ENCODE measurements at places on chromosomes 4 and X.
A peak's percentile ranks its signal among the peaks of the same experiment; 100 is the strongest.

- DNase-seq = no peak
Measured at GRCh38 chr4:177562859-177563258, 120.6 kb upstream of the AGA start.

- DNase-seq = no peak
Measured at GRCh38 chrX:107107459-107107858, 11.2 kb downstream of the RBM41 start.

DNA sequence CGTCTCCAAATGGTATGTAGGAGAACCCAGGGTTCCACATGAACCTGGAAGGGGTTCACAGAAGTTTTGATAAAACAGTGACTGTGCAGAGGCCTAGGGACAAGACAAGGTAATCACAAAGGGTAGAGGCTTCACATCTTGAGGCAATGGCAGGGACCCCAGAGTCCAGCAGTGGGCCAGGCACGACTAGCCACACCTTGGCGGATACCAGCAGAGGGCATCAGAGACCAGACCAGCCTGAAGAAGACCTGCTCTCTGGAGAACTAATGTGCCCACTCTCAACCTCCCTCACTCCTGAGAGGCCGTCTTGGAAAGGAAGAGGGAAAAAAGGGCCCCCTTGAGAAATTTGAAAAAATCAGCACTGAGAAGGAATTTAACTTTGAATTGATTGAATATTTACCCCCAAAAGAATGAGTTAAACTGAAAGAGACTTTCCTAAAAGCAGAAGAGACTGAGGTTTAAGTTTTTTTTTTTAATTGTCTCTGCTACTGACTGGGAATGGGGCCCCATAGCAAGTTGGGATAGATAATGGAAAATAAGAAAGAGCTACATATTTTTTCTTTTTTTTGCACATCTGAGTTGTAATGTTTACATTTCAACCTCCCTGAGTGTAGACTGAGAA is 243.8 kb upstream of the JADE1 start:
- peak; percentile 15 for DNase-seq

- DNase-seq = no peak
Measured at GRCh38 chr4:143076723-143077122, 108.0 kb upstream of the USP38 start.

DNA sequence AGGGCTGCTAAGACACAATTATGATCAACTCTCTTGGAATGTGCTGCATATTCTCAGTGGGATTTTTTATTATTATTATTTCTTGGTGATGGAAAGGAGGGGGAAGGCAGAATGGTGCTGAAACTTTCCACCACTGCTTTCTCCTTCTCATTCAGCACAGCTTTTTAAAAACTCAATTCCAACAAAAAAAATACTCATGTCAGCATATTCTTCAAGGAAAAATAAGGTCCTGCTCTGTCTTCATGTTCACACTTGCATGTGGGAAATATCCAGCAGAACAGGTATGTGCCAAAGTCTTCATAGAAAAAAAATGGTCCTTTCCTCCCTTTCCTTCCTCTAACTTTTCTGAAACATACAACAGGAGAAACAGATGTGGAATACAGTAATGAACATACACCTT is 144.0 kb upstream of the ADAMTS3 start:
- no peak for DNase-seq

DNA sequence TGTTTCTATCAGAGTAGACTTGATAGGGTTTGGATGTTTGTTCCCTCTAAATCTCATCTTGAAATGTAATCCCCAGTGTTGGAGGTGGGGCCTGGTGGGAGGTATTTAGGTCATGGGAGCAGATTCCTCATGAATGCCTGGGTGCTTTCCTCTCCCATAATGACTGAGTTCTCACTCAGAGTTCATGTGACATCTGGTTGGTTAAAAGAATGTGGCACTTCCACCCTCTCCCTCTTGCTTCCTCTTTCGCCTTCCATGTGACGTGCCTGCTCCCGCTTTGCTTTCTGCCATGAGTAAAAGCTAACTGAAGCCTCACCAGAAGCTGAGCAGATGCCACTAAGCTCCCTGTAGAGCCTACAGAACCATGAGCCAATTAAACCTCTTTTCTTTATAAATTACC is 47.3 kb upstream of the SRPX start:
- no peak for DNase-seq

DNA sequence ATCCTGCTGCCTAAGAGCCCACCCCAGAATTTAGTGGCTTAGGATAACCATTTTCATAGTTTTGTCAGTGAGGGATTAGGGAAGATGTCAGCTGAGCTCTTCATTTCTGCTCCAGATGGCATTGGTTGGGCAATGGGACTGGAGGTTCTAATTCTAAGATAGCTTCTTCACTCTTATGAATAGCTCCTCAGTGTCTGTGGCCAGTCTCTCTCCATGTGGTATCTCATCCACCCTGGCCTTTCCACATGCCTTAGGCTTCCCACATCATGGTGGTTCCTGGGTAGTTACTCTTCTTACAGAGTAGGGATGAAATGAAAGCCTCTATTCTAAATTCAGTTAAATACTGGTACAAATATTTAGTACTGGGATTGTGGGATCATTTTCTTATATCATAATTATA is 31.3 kb downstream of the REPS2 start:
- DNase-seq = no peak

DNA sequence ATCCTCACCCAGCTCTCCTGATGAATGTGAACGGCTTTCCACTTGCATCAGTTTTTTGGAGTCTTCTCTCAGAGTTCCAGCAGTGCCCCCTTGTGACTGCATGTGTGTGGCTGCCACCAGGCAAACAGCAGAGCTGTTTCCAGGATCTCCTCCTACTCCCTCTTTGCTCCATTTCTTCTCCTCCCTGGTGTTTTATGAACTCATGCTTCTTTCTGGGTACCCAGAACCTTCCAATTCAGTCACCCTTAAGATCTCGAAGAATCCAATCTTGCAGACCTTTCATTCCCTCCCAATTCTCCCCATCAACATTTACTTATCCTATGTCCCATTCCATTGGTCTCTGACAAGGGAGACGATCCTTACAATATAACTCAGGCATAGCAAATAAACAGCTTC is 6.8 kb upstream of the TCEANC start:
- DNase-seq = peak; percentile 47

GRCh38 chr4:74583757-74584156 is 138.8 kb downstream of the AREG start:
- no peak for DNase-seq

- no peak for DNase-seq
Measured at GRCh38 chr4:4423706-4424498, 37.0 kb downstream of the NSG1 start.

- no peak for DNase-seq
Measured at GRCh38 chr4:174553031-174553430, 30.7 kb upstream of the HPGD start.

DNA sequence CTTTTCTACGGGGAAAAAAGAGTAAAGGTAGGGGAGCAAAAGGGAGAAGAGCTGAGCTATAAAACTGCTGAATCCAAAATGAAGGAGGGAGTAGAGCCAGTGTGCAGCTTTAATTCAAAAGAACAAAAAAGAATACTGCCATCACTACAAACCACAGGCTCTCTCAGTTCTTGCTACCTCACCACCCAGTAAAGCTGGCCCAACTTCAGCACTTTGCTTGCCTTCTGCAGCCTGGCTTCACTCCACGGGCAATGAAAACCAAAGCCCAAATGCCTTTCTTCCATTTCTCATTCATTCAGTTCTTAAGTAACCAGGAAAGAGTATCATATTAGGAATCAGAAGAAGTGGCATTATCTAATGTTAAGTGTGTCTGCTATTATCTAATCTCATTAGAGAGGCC is 376.8 kb downstream of the BCOR start:
- no peak for DNase-seq
